Neural progenitor cell (in vitro differentiated cells): ENCODE measurements at places on chromosomes 4 and X. TPM values are rescaled to one million over a fixed set of nuclear protein-coding genes. Genes with fewer than 3 reads are reported as not detected.

Gene TEX11
- 0.03 TPM in 1 of 2 replicates, not detected in the other for total RNA-seq

Gene KLHL4
- 0.17 and 0.22 TPM in 2 replicates for total RNA-seq

DNA sequence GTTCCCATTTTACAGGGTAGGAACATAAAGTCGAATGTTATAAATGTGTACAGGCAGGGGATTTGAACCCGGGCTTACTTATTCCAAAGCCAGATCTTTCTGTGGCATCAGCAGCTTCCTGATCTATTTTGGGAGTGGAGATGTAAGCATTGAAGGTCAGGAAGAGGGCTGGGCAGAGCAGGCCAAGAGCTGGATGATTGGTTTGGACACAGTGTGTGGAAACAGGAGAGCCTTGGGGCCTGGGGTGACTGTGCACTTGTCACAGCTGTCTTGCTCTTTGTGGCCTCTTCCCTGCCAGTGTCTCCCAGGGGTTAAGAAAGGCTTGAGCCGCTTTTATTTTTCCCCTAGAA, 127.9 kb upstream of the ENPP6 start:
- no peaks in the 10 kb centered on the region for H3K27me3 ChIP-seq
- DNase-seq, result no peak
- H3K36me3 ChIP-seq, result no peaks in the 10 kb centered on the region
- no peak overlapping the region for H3K27ac ChIP-seq
- H3K4me1 ChIP-seq, result peaks cover 7% of the 10 kb centered on the region

Gene REELD1
- total RNA-seq, result 0.06 TPM in 1 of 2 replicates, not detected in the other

DNA sequence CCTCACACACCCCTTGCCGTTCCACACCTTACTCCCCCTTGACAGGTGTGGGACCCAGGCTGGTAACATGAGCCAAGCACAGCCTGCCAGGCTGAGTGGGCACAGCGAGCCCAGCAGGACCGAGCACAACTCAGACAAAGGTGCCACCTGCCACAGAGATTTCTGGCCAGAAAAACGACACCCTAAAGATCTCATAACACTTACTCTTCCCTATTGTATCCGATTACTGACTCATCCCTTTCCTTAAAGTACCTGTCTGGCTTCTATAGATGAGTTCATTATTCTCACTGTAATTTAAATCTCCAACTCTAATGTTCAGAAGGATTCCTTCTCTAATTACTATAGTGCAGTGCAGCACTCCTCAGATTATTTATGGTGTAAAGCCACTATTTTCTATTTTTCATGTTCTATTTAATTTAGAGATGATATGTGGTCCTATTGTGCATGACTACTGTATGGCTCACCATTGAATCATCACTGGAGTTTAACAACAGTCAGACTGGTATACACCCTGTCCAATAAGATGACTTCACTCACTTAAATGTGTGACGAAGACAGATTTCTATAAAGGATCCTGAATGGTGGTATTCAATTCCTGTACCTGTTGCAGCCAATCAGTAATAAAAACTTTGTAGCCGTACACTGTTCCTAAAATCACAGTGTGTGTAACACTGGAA, 7.6 kb upstream of the SYTL5 start:
- no peaks in the 10 kb centered on the region for H3K36me3 ChIP-seq
- DNase-seq, result no peak
- H3K4me3 ChIP-seq, result no peak overlapping the region

DNA sequence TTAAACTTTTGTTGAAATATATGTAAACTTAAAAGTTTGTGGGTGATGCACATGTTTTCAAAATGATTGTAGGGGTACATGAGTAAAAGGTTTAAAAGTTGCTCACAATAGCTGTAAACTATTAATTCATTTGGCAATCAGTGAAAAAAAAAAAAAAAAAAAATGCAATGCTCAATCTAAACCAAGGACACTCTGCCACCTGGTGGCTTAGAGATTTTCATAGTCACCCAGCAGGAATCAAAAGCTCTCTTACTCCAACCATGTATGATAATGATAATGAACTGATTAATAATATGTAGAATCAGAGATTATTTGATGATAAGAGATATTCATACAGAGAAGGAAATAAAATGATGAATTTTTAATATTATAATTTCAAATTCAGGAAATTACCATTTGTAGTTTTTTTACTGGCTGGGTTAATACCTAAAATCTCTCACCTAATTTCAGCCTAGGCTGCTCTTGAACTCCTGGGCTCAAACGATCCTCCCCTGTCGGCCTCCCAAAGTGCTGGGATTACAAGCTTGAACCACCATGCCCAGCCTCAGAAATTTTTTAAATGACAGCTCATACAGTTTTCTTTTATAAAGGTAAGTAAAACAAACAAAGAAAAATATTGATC, 46.9 kb upstream of the SLC25A4 start:
- peak; percentile 57 for DNase-seq
- no peak overlapping the region for H3K4me3 ChIP-seq
- no peaks in the 10 kb centered on the region for H3K36me3 ChIP-seq
- no peak overlapping the region for H3K27ac ChIP-seq

- H3K4me1 ChIP-seq, result peaks cover 19% of the 10 kb centered on the region
- H3K4me3 ChIP-seq, result no peak overlapping the region
- no peaks in the 10 kb centered on the region for H3K27me3 ChIP-seq
Measured at GRCh38 chr4:172806841-172807240, 361.8 kb upstream of the GALNT7 start.

- DNase-seq, result no peak
- H3K27me3 ChIP-seq, result no peaks in the 10 kb centered on the region
- H3K36me3 ChIP-seq, result no peaks in the 10 kb centered on the region
Measured at GRCh38 chr4:144259285-144259684, 118.8 kb upstream of the GYPA start.

Gene AFF2
- total RNA-seq, result 13.5 and 18.0 TPM in 2 replicates

DNA sequence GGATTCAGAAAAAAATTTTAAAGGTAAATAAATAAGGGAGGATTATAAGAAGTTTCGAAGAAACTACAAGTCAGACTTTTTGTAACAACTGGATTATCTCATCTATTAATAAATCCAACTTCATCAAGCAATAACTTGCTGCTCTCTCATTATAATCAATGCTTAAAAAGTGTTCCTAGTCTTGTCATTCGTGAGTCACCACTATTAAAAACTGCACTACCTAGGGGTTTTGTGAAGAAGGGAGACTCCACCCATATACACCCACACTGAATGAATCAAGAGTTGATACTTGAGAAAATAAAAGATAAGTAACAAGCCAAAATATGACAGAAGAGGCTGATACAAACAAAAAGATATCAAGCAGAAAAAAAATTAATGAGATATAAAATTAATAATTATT, 360.5 kb downstream of the ZNF674 start:
- DNase-seq, result no peak
- no peak overlapping the region for H3K27ac ChIP-seq
- H3K27me3 ChIP-seq, result no peaks in the 10 kb centered on the region
- H3K36me3 ChIP-seq, result no peaks in the 10 kb centered on the region
- no peaks in the 10 kb centered on the region for H3K4me1 ChIP-seq

GRCh38 chrX:97315939-97316338, 432.2 kb downstream of the RPA4 start:
- no peak overlapping the region for H3K4me3 ChIP-seq
- no peak for DNase-seq
- peaks cover 15% of the 10 kb centered on the region for H3K4me1 ChIP-seq
- H3K36me3 ChIP-seq, result no peaks in the 10 kb centered on the region

Gene CHRDL1
- total RNA-seq, result 15.0 and 15.5 TPM in 2 replicates

DNA sequence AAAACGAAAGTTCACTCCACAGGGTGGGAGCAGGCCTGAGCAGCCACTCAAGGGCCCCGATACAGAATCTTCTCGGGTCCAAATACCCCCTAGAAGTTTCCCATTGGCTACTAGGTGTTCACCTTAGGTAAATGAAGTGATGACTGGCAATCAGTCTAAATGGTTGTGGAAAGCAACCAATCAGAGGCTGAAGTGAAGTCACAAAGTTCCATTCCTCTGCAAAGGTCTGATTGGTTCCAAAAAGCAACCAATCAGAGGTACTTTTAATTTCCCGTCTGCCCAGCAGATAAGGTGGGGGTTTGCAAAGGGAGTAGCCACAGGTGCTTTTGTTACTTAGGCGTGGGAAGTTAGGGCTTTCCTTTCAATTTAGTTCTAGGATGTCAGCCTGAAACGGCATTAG, 58.2 kb upstream of the NKAP start:
- peaks cover 96% of the 10 kb centered on the region for H3K27me3 ChIP-seq
- H3K4me3 ChIP-seq, result no peak overlapping the region
- no peak for DNase-seq
- H3K4me1 ChIP-seq, result no peaks in the 10 kb centered on the region
- H3K36me3 ChIP-seq, result no peaks in the 10 kb centered on the region

Gene BTK
- 0.03 TPM in 1 of 2 replicates, not detected in the other for total RNA-seq

Gene SPANXA1
- total RNA-seq, result not detected in 2 replicates

Gene MAGEE1
- 3.6 and 6.3 TPM in 2 replicates for total RNA-seq

DNA sequence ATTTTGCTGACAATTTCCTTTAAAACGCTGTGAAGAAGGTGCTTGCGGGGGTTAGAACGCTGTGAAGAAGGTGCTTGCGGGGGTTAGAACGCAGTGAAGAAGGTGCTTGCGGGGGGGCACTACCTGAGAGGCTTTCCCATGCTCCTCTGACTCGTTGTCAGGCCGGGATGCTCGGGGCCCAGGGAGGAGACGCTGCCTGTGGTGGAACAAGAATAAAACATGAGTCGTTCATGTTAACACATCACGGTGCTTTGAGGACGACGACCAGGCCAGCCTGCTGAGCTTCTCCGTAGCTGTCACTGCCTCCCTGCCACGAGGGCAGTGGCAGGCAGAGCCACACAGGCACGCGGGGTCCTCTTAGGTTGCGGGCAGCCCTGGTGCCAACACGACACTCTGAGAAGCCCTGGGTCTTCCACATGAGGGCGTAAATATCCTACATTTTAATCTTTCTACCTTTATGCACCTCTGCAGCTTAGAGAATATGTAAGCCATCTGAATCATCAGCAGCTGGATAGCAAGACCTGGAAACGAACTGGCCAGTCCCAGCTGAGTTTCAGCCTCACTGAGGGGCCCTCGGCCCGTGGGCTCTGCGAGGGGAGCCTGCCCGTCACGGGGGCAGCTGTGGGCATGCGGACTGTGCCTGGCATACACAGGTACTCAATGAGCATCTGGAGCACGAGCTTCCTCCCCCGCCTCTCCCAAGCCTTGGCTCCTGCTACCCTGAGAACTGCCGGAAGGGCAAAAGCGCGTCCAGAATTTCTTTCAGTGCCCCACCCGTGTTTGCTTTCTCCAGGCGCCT, 47.0 kb downstream of the FGFRL1 start:
- H3K4me1 ChIP-seq, result peaks cover 4% of the 10 kb centered on the region
- H3K27ac ChIP-seq, result no peak overlapping the region

DNA sequence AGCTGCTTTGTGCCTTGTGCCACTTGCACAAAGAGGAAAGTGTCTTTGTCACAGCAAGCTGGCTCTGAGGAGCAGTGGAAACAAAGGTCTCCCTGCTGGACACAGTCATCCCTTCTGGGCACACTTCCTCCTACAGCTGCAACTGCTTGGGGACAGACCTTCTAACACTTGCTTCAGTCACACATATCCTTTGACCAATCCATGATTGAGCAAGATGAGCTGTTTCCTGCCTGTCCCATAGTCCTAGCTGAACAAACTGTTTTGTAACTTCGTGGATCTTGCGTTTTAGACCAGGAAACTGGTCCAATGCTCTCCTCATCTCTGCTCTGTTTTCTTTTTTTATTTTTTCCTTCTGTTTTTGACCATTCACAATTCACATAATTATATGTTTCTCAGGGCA, 98.5 kb downstream of the RRAGB start:
- no peaks in the 10 kb centered on the region for H3K4me1 ChIP-seq
- H3K36me3 ChIP-seq, result no peaks in the 10 kb centered on the region
- DNase-seq, result no peak
- H3K27ac ChIP-seq, result no peak overlapping the region
- H3K4me3 ChIP-seq, result no peak overlapping the region
- no peaks in the 10 kb centered on the region for H3K27me3 ChIP-seq

Gene LPAR4
- total RNA-seq, result 49.1 and 63.6 TPM in 2 replicates

Gene TMEM47
- total RNA-seq, result 85.2 and 106 TPM in 2 replicates

Gene STK32B
- 2.5 and 2.6 TPM in 2 replicates for total RNA-seq

- H3K36me3 ChIP-seq, result no peaks in the 10 kb centered on the region
- no peak overlapping the region for H3K4me3 ChIP-seq
- no peak overlapping the region for H3K27ac ChIP-seq
- peaks cover 100% of the 10 kb centered on the region for H3K27me3 ChIP-seq
Measured at GRCh38 chr4:13527981-13528820, 16.1 kb downstream of the NKX3-2 start.

DNA sequence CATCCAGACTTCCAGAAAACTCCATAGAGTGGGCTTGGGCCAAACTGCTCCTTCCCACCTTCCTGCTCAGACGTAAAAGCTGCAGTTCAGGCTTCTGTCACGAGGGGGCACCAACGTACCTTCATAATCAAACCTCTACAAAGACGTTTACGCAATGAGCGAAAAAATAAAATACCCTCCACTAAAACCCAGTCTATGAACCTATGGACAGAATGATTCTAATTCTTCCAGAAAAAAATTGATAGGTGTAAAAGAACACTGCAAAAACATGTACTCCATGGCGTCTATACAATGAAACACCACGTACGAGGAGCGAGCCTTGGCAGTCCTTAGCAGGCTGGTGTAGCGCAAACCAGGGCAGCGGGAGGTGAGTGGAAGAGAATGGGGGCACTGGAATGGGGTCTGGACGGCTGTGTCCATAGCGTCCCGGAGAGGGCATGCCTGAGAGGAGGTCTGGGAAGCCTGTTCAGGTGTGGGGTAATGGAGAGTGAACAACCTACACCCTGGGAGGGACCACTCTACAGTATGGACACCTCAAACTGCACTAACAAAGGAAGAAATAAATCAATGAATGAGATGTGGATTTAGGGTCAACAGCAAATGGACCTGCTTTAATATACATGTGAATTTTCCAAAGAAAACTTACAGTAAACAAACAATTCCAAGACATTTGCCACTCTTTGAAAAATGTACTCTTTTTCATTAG, 14.4 kb upstream of the RAB40A start:
- peaks cover 6% of the 10 kb centered on the region for H3K27me3 ChIP-seq
- H3K4me3 ChIP-seq, result peak overlapping the region; percentile 69
- DNase-seq, result peak; percentile 74
- H3K4me1 ChIP-seq, result no peaks in the 10 kb centered on the region

GRCh38 chrX:11532291-11533078, 133.2 kb downstream of the ARHGAP6 start:
- H3K36me3 ChIP-seq, result no peaks in the 10 kb centered on the region
- no peak for DNase-seq
- H3K27ac ChIP-seq, result no peak overlapping the region
- H3K4me1 ChIP-seq, result no peaks in the 10 kb centered on the region

DNA sequence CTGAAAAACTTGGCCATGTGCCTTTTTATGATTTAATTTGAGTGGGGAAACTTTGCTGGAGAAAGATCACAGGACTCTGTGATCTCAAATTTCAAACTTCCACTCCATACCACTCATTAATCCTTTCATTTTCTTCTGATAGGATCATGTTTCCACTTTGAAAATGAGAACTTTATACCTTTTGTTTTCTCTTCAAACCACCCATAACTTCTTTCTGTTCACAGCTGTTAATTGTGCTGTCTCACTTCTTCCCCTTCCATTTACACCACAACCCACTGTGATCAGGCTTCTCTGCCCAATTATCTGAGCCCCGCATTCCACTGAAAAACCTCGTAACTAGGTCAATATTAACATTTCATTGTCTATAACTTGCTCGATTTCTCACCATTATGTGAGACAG, 47.0 kb upstream of the ARSJ start:
- no peak for DNase-seq
- H3K4me1 ChIP-seq, result no peaks in the 10 kb centered on the region
- H3K27me3 ChIP-seq, result no peaks in the 10 kb centered on the region
- H3K4me3 ChIP-seq, result no peak overlapping the region
- H3K27ac ChIP-seq, result no peak overlapping the region
